ENCODE measurements at places on chromosomes 16 and 17. TPM values are rescaled to one million over a fixed set of nuclear protein-coding genes. Genes with fewer than 3 reads are reported as not detected.

DNA sequence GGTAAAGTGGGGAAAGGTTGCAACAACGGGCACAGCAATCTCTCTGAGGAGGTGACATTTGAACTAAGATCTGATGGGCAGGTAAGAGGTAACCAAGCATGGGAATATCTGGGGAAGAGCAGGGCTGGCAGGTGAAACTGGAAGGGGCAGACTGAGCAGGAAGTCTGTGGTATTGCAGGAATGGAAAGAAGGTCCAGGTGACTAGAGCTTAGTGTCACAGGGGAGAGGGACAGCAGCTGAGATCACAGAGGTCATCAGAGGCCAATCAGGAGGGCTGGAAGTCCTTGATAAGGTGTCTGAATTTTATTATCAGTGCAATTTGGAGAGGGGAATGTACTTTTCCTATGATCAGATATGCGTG is 73.3 kb upstream of the DHX40 start:
- DNase-seq, result no peak

DNA sequence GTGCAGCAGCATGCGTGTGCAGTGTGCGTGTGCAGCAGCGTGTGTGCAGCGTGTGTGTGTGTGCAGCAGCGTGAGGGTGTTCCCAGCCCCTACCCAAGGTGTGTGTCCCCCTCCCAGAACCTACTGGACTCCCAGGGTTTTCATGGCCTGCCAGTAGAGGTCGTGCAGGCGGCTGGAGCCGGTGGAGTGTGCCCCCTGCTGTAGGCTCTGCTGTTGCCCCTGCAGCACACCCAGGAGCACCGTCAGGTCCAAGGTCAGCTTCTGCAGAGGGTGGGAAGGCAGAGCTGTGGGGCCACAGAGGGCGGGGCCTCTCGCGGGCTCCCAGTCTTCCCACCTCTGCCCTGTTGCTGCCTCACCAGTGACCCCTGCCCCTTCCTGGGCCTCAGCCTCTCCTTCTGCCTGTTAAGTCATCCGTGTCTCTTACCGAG is 14.9 kb downstream of the MYBBP1A start:
- no peak for DNase-seq

The ALOX15B gene
- not detected for total RNA-seq

- DNase-seq, result no peak
Measured at GRCh38 chr17:41618341-41619035, 5.9 kb downstream of the KRT17 start.

The MT1A gene
- total RNA-seq, result not detected

- DNase-seq, result no peak
Measured at GRCh38 chr16:23182679-23183542, at the start of gene SCNN1G. Gene SCNN1G (plus strand): TSS chr16:23182745. CDS start chr16:23186272, 3,527 bp downstream.

GRCh38 chr17:18928628-18929125 is 23.3 kb upstream of the SLC5A10 start:
- no peak for DNase-seq

DNA sequence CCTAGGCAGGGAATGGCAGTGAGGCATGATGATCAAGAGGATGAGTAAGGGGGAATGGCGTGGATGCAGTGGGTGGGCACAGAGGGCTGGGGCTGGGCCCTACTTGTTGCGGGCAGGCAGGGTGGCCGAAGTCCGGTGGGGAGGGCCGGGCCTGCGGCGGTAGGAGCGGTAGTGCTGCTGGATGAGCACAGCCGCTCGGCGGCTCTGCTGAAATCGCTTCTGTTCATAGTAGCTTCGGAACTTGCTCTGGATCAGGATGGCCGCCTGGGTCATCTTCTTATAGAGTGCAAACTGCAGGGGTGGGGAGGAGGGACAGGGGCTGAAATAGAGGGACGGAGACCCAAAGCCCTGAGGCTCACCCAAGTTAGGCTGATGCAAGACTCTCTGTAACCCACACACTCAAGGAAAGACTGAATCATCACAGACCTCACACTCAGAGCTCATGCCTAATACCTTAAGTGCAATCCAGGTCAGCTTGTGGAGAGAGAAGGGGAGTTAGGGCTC is 1.5 kb upstream of the SPAG7 start:
- peak; percentile 95 for DNase-seq

- no peak for DNase-seq
Measured at GRCh38 chr17:31060791-31061550, 33.8 kb upstream of the NF1 start.

- DNase-seq, result peak; percentile 78
Measured at GRCh38 chr16:88062341-88063210, 111.3 kb downstream of the BANP start.

GRCh38 chr17:8408371-8408770 is 10.7 kb upstream of the RNF222 start:
- no peak for DNase-seq

The HDAC5 gene
- 61.3 TPM for total RNA-seq

DNA sequence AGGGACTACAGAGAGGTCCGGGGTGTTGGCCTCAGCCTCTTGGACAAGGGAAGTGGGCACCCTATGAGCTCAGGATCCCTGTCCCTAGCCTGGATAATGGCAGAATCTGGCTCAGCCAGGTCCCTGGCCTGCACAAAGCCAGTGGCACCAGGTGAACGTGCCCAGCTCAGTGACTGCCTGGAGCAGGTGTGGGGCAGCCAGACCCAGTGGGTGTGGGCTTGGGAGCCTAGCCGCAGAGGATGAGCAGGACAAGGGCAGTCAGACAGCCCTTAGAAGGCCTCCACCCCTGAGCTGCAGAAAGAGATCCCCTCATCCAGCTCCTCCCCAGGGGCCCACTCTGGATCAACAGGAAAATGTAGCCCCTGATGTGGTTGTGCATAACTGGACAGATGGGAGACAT is 585.3 kb downstream of the KCNJ18 start:
- DNase-seq, result no peak

The IFI35 gene
- 13.1 TPM for total RNA-seq

- no peak for DNase-seq
Measured at GRCh38 chr16:86211265-86211664, 299.1 kb upstream of the FOXF1 start.

GRCh38 chr17:20103454-20104446 is 94.6 kb downstream of the SPECC1 start:
- DNase-seq, result no peak

GRCh38 chr17:64356776-64357175 is 33.9 kb downstream of the PECAM1 start:
- no peak for DNase-seq

- no peak for DNase-seq
Measured at GRCh38 chr17:30905742-30906100, 317 bp downstream of the TEFM start.

The ZNF205 gene
- 8.2 TPM for total RNA-seq

The PRR35 gene
- total RNA-seq, result not detected

- no peak for DNase-seq
Measured at GRCh38 chr16:73275448-73275847, 227.5 kb upstream of the ZFHX3 start.

DNA sequence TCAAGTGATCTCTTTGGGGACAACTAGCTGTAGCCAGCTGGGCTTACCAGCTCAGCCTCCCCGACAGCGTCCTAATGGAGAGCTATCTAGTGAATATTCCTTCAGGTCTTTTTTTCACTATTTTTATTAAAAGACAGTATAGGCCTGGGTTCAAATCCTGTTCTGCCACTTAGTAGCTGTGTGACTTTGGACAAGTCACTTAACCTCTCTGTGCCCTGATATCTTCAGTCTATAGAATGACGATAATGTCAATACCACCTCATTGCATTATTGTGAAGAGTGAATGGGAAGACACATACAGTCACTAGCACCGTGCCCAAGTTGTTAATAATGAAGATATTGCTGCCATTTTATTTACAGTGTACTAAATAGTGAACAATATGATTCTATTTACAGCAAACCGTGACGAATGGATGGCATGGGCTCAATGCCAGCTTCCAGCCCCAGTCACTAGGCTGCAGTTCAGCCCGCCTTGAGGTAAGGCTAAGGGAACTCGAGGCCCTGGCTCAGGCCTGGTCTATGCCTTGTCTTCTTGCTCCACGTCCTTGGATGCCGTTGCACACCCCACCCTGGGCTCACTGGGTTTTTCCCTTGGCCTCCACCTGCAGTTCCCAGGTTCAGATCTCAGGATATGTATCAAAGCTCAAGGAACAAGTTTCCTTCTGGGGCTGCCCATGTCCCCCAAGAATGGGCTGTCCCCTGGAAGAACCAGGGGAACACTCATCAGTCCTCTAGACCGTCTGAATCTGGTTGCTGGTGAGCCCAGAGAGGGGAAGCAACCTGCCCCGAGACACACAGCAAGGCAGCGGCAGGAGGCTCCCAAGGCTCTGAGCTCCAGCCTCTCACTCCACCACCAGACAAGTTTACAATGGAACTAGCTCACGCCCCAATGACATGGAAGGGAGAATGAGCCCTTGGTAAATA is 95.4 kb upstream of the TNRC6C start:
- no peak for DNase-seq

GRCh38 chr16:67392301-67393059 is 818 bp downstream of the TPPP3 start:
- no peak for DNase-seq

The WNT3 gene
- total RNA-seq, result 0.72 TPM

DNA sequence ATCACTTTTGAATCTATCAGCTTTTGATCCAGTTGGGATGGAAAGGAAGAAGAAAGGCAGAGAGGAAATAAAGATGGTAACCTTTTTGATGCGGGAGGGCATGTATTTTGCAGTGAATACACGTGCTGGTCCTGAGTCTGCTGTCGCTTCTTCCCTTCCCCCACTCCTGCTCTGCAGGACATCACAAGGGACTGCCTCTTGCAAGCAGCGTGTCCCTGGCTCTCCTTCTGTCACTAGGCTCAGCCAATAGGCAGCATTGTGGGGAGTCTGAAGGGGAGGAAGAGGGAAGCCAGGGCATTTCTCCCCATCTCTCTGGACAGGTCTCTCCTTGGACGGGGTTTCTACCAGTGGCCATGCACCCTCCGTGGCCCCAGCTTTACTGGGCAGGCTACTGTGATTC is 15.7 kb upstream of the WFDC1 start:
- DNase-seq, result no peak

DNA sequence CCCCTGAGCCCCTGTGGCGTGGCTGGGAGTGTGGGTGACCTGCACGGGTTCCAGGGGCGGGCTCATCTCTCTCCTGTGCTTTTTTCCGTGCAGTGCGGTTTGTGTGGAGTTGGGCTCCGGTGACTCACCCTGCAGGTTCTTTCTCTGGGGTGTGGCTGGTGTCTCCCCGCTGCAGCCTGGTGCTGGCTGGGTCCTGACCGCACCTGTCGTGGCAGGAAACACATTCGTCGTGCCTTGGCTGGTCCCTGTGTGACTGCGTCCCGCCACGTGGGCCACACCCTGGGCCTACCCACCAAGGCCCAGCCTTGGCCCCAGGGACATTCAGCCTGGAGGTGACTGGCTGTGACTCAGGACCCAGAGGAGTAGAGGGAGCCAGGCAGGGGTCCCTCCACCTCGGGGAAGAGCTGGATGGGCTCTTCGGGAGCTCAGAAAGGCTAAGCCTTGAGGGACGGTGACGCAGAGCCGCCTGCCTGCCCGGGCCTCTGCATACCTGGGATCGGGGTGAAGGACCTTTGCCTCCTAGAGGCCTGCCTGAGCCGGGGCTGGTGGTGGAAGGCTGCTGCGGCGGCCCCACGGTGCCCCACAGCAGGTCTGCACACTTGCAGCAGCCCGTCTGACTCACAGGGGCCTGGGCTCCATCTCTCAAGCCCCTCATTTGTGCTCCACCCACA is 7.8 kb downstream of the TRAF7 start:
- no peak for DNase-seq

DNA sequence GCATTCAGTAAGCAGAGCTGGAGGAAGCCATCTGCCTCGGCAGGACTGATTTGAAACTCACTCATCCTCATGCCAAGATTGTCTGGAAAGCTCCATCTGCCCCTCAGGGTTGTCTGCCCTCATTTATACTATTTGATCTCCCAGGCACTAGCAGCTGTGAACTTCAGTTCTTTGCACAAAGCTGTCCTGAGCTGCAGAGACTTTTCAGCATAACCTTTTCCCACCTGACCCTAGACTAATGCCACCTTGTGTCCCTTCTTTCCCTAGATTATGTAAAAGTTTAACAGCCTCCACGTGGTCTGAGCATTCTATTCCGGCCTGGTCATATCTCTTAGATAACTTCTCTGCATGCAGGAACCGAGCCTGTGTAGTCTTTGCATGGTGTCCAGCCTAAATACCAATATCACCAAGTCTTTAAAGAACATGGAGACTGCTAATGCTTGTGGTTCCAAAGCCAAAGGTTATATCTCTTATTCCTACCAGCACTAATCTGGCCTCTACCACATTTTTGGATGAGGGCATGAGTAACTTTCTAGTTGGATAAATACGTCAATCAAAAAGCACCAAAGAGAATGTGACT is 29.1 kb downstream of the STAT5A start:
- DNase-seq, result no peak

- DNase-seq, result no peak
Measured at GRCh38 chr16:30382111-30382881, at the start of gene SEPTIN1. Gene SEPTIN1 (minus strand): TSS chr16:30382561. CDS start chr16:30382542, 19 bp downstream.

GRCh38 chr17:47649153-47649971 is at the start of gene KPNB1:
Gene KPNB1 (plus strand): TSS chr17:47649919. CDS start chr17:47650245, 326 bp downstream.
- DNase-seq, result peak; percentile 100

The VMO1 gene
- total RNA-seq, result not detected

DNA sequence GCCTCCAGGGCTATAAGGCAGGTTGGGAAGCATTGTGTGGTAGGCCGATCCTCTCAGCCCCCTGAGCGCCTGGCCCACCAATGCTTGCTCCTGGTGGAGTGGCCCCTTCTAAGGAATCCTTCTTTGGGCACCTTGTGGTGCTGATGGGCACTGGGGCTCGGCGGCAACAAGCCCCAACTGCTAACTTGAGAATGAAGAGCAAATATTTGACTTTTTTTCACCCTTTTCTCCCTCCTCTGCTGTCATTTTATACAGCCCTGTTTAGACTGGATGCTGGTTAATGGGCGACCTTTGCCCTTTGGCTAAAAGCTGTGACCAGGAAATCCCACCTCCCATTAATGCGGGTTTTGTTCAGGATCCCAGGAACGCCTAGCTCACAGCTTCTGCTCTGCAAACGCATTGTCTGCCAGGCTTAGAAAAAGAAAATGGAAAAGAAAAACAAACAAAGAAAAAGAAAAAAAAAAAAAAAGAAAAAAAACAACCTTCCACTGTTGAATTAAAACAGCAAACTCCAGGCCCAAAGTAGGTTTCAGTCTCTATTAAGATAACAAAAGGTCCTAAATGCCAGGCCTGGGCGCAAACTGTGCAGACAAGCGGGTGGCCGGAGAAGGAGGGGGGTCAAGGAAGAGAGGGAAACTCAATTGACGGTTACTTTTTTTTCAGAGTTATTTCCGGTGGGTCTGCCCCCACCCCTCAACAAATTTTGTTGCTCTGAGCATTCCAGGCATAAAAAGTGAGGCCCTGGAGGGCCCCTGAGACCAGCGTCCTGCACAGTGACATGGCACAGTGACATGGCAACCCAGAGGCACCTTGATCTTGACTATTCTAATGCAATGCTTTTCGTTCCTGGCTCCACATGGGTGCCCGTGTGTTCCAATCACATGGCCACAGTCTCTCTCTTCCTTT is 301.4 kb downstream of the MAF start:
- DNase-seq, result no peak

The KRTAP4-9 gene
- not detected for total RNA-seq
